ENCODE measurements at places on chromosomes 1 and 21.

DNA sequence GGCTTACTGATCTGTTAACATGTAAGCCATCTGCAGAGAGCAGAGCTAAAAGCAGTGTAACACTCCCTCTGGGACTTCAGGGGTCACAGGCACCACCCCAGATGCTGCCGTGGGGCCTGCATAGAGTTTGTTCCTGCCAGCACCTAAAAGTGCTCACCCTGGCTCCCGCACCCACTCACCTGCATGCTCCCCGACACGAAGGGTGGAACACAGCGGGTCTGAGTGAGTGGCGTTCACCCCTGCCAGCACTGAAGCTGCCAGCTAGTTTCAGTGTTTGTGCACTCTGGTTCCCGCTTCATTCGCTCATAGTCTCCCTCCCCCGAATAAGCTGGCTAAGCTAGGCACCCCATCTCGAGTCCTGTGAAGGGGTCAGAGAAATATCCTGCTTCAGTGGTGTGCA lies 1681.0 kb downstream of the NCAM2 start:
- H3K27me3 ChIP-seq, result no peaks in the 10 kb centered on the region
- no peak for DNase-seq
- no peaks in the 10 kb centered on the region for H3K4me1 ChIP-seq
- no peak overlapping the region for H3K27ac ChIP-seq

GRCh38 chr1:49160677-49161076 lies 384.0 kb upstream of the BEND5 start:
- no peaks in the 10 kb centered on the region for H3K27me3 ChIP-seq
- no peaks in the 10 kb centered on the region for H3K36me3 ChIP-seq
- H3K4me1 ChIP-seq, result peaks cover 14% of the 10 kb centered on the region
- H3K4me3 ChIP-seq, result no peak overlapping the region

DNA sequence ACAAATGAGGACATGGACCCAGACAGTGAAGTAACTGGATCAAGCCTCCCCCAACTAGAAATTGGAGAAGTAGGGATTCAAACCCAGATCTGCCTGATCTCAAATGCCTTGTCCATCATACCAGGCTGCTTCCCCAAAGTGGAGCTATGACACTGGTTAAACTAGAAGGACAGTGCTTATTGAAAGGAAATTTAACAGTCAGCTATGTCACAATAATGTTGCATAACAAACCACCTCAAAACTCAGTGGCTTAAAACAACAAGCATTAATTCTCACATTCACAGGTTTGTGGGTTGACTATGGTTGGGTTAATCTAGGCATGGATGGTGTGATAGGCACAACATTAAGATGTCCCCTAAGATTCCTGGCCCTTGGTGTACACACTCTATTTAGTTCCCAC lies 107.1 kb downstream of the TAS1R2 start:
- no peak overlapping the region for H3K27ac ChIP-seq
- H3K4me3 ChIP-seq, result no peak overlapping the region
- no peak for DNase-seq
- H3K4me1 ChIP-seq, result no peaks in the 10 kb centered on the region
- H3K36me3 ChIP-seq, result no peaks in the 10 kb centered on the region
- H3K27me3 ChIP-seq, result no peaks in the 10 kb centered on the region

GRCh38 chr1:38334930-38335592 lies 288.5 kb upstream of the POU3F1 start:
- H3K4me1 ChIP-seq, result no peaks in the 10 kb centered on the region
- no peak overlapping the region for H3K27ac ChIP-seq
- H3K4me3 ChIP-seq, result no peak overlapping the region

DNA sequence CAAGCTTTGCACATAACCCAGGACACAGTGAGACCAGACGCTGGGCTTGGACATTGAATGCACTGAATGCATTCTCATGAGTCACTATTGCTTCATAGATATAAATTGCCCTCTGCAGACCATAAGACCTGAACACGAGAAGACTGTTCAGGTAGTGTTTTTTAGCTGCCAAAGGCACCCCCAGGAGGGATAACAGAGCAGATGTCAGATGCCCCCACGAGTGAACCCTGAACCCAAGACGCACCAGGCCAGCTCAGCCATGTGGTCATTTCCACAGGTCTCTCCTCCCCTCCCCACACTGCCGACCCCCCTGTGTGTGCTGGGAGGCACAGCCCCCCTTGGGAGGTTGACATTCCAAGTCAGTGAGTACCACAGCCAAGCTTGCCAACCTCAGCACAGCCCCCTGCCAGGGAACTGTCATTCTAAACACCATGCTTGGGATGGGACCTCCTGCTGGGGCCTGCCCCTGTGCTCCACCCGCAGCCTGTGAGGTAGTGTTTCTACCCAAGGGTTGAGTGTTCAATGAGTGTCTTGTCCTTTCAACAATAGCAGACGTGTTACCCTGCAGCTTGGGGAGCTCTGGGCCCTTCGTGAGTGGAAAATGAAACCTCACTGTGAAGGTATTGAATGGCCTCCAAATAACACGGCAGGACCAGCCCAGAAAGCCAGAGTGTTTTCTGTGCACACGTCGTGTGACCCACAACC lies 68.2 kb downstream of the PSMG1 start:
- H3K27ac ChIP-seq, result peak overlapping the region; percentile 47
- no peaks in the 10 kb centered on the region for H3K27me3 ChIP-seq
- H3K36me3 ChIP-seq, result no peaks in the 10 kb centered on the region
- H3K4me3 ChIP-seq, result no peak overlapping the region
- no peak for DNase-seq

GRCh38 chr21:42731264-42732032 lies 78.0 kb downstream of the PDE9A start:
- no peaks in the 10 kb centered on the region for H3K36me3 ChIP-seq
- no peak for DNase-seq
- no peaks in the 10 kb centered on the region for H3K4me1 ChIP-seq
- no peak overlapping the region for H3K27ac ChIP-seq
- H3K27me3 ChIP-seq, result no peaks in the 10 kb centered on the region
- no peak overlapping the region for H3K4me3 ChIP-seq

DNA sequence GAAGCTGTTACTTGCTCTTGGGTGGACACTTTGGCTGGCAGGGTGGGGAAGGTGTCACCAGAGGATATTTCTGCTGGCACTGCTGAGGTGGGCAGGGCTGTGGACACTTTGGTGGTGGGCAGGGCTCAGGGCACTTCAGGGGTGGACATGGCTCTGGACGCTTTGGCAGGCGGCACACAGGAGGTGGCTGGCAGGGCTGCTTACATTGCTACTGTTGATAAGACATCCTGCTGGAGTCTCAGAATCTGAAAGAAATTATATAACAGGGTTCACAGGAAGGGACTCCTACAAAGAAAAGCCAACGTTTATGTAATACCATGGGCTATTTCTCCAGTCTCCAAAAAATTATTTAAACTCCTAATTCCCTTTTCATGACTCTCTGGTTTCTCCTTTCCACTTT lies 10.2 kb downstream of the SPRR2G start:
- no peaks in the 10 kb centered on the region for H3K4me1 ChIP-seq
- no peak overlapping the region for H3K27ac ChIP-seq
- H3K27me3 ChIP-seq, result no peaks in the 10 kb centered on the region
- no peak for DNase-seq
- no peak overlapping the region for H3K4me3 ChIP-seq

GRCh38 chr1:160550572-160551034 lies 27.5 kb upstream of the SLAMF6 start:
- DNase-seq, result no peak
- no peak overlapping the region for H3K27ac ChIP-seq
- H3K27me3 ChIP-seq, result no peaks in the 10 kb centered on the region
- H3K4me1 ChIP-seq, result no peaks in the 10 kb centered on the region

DNA sequence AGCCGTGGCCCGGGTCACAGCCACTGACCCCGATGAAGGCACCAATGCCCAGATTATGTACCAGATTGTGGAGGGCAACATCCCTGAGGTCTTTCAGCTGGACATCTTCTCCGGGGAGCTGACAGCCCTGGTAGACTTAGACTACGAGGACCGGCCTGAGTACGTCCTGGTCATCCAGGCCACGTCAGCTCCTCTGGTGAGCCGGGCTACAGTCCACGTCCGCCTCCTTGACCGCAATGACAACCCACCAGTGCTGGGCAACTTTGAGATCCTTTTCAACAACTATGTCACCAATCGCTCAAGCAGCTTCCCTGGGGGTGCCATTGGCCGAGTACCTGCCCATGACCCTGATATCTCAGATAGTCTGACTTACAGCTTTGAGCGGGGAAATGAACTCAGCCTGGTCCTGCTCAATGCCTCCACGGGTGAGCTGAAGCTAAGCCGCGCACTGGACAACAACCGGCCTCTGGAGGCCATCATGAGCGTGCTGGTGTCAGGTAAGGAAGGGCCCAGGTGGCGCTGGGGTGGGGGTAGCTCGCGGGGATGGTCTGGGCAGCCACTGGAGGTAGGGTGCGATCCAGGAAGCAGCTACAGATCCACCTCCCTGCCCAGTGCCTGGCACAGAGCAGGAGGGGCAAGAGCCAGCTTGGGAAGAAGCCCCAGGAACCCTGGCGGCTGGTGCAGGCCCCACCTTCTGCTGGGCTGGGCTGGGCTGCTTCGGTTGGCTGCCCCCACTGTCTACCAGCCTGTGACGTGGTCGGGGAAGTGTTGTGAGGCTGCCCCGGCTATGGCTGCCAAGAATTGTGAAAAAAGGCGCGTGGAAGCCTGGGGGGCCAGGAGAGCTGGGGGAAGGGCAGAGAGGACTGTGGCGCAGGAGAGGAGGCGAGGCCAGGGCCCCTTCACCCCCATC lies 3.8 kb downstream of the CELSR2 start:
- H3K27ac ChIP-seq, result peak overlapping the region; percentile 97
- peak overlapping the region; percentile 21 for H3K4me3 ChIP-seq
- H3K36me3 ChIP-seq, result no peaks in the 10 kb centered on the region
- H3K27me3 ChIP-seq, result no peaks in the 10 kb centered on the region

GRCh38 chr1:37410815-37411214 lies 63.6 kb upstream of the ZC3H12A start:
- no peaks in the 10 kb centered on the region for H3K36me3 ChIP-seq
- H3K27me3 ChIP-seq, result no peaks in the 10 kb centered on the region
- no peak overlapping the region for H3K4me3 ChIP-seq
- DNase-seq, result no peak
- no peaks in the 10 kb centered on the region for H3K4me1 ChIP-seq
- no peak overlapping the region for H3K27ac ChIP-seq

DNA sequence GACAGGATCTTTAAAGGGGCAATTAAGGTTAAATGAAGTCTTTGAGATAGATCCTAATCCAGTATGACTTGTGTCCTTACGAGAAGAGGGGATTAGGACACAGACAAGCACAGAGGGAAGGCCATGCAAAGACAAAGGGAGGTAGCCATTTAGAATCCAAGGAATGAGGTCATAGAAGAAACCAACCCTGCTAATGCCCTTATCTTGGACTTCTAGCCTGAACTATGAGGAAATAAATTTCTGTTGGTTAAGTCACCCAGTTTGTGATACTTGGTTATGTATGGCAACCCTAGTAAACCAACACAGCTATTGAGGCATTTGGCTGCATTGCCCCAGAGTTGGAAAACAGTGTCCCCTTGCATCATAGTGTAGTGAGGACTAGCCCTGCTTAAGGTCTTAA lies 121.3 kb downstream of the MAST2 start:
- DNase-seq, result no peak
- H3K4me1 ChIP-seq, result peaks cover 20% of the 10 kb centered on the region
- H3K27me3 ChIP-seq, result no peaks in the 10 kb centered on the region
- H3K4me3 ChIP-seq, result no peak overlapping the region
- no peaks in the 10 kb centered on the region for H3K36me3 ChIP-seq

- no peaks in the 10 kb centered on the region for H3K27me3 ChIP-seq
- no peaks in the 10 kb centered on the region for H3K36me3 ChIP-seq
- no peak overlapping the region for H3K27ac ChIP-seq
- DNase-seq, result no peak
- peaks cover 9% of the 10 kb centered on the region for H3K4me1 ChIP-seq
These were observed 238.7 kb upstream of the SNX7 start for GRCh38 chr1:98422816-98423215.
